ENCODE measurements at places on chromosomes 5 and 9. TPM values are rescaled to one million over a fixed set of nuclear protein-coding genes. Genes with fewer than 3 reads are reported as not detected.

Gene PCDHB15
- total RNA-seq = 6.1 TPM

Gene TSSK1B
- total RNA-seq = not detected

GRCh38 chr5:997001-997474 lies 11.6 kb upstream of the NKD2 start:
- H3K36me3 ChIP-seq = no peaks in the 10 kb centered on the region
- no peak for DNase-seq
- no peak overlapping the region for H3K4me3 ChIP-seq
- H3K4me1 ChIP-seq = no peaks in the 10 kb centered on the region

DNA sequence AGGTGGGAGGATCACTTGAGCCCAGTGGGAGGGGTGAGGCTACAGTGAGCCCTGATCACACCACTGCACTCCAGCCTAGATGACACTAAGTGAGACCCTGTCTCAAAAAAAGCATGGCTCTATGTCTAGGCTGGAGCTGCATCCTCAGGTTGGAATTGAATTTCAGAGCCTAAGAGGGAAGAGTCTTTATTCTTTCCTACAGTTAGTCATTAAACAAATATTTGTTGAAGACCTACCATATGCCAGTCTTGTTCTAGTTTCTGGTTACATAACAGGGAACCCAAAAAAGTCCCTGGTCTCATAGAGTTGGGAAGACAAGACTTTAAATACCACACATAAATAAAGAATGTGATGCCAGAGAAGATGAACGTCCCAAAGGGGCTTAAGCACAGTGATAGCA lies 6.9 kb upstream of the GRPEL2 start:
- H3K27me3 ChIP-seq = no peaks in the 10 kb centered on the region
- no peak overlapping the region for H3K4me3 ChIP-seq
- H3K27ac ChIP-seq = no peak overlapping the region
- no peaks in the 10 kb centered on the region for H3K36me3 ChIP-seq
- no peaks in the 10 kb centered on the region for H3K4me1 ChIP-seq
- DNase-seq = no peak

DNA sequence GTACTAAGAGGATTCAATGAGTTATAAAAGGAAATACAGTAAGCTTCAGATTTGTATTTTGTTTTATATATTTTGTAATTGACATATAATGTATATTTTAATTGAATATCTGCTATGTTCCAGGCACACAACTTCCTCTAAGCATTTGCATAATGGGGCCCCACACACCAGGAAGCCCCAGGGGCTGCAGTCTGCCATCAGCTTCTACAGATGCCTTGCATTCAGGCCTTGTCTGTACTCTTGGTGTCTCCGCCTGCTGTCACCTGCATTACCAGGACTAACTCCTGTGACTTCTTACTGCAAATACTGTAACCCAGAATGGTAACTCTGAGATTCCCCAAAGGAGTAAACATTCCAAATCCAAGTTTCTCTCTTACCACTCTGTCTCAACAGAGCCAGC lies 20.6 kb downstream of the ARL15 start:
- no peak overlapping the region for H3K4me3 ChIP-seq
- H3K27ac ChIP-seq = no peak overlapping the region
- peaks cover 5% of the 10 kb centered on the region for H3K4me1 ChIP-seq
- no peak for DNase-seq
- H3K27me3 ChIP-seq = no peaks in the 10 kb centered on the region
- no peaks in the 10 kb centered on the region for H3K36me3 ChIP-seq

DNA sequence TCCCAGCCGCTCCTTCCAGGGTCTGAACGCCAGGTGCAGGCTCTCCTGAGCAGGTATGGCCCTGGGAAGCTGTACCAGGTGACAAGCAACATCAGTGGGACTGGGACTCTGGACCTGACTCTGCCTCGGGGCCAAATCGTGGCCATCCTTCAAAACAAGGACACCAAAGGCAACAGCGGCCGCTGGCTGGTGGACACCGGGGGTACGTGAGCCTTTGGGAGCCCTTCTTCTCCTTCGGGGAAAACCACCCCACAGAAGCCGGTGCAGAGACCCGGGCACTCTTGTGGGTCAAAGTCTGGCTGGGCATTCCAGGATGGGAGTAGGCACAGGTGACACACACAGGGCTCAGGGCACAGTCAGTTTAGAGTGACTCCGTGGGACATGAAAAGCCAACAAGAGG lies 45.8 kb downstream of the ARHGEF37 start:
- H3K27me3 ChIP-seq = no peaks in the 10 kb centered on the region
- H3K4me3 ChIP-seq = no peak overlapping the region
- no peak for DNase-seq
- no peak overlapping the region for H3K27ac ChIP-seq

DNA sequence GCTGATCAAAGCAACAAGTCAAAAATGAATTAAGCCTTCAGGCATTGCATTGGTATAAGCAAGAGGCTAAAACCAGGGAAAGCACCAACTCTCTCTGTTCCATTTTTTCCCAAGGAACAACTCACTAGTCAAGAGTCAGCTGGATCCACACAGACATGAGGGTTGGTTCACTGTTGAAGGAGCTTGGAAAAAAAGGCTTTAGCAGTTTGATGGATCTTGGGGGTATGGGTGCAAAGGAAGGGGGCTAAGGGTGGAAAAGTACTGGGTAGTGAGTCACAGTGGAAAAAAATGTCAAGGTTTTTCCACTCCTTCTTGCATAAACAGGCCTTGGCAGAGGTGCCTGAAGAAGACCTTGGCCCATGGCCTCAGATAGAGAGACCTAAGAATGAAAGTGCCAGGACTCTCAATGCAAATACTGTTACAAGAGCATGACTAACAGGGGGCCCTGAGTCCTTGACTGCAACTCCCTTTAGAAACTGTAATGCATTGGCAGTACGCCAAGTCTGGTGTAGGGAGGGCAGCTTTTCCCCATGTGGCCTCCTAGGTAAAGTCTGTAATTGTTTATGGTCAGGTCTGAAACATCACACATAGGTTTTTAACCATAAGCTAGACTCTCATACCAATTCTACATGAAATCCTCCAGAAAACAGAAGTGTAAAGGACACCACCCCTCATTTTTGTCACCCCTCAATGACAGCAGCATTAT lies 23.7 kb downstream of the ACTL7A start:
- H3K27ac ChIP-seq = no peak overlapping the region
- H3K4me3 ChIP-seq = no peak overlapping the region
- peaks cover 4% of the 10 kb centered on the region for H3K4me1 ChIP-seq
- peaks cover 17% of the 10 kb centered on the region for H3K36me3 ChIP-seq
- no peak for DNase-seq

DNA sequence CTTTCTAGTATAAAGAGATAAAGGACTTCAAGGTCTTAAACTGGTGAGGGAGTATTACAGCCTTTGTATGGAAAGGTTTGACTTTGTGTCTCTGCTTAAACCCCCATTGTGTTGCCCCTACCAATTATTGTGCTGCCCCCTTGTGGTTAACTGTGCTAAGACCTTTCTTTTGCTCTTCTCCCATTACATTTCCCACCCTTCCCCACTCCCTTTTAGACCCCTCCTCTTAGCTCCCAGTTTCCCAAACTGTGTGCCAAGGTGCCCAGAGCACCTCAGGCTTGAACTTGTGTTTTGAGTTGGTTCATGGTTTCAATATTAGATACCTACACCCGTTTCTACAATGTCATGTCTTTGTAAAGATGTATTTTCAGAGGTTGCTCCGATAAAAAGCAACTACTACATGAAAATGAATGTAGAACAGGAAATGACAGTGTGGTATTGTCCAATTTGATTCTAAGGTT lies 2.9 kb downstream of the JAK2 start:
- peak overlapping the region; percentile 31 for H3K27ac ChIP-seq
- H3K27me3 ChIP-seq = no peaks in the 10 kb centered on the region
- peaks cover 14% of the 10 kb centered on the region for H3K36me3 ChIP-seq

GRCh38 chr9:70480405-70480980 lies 66.0 kb upstream of the KLF9 start:
- H3K4me3 ChIP-seq = peak overlapping the region; percentile 47
- no peaks in the 10 kb centered on the region for H3K36me3 ChIP-seq
- peaks cover 68% of the 10 kb centered on the region for H3K4me1 ChIP-seq
- DNase-seq = peak; percentile 69

DNA sequence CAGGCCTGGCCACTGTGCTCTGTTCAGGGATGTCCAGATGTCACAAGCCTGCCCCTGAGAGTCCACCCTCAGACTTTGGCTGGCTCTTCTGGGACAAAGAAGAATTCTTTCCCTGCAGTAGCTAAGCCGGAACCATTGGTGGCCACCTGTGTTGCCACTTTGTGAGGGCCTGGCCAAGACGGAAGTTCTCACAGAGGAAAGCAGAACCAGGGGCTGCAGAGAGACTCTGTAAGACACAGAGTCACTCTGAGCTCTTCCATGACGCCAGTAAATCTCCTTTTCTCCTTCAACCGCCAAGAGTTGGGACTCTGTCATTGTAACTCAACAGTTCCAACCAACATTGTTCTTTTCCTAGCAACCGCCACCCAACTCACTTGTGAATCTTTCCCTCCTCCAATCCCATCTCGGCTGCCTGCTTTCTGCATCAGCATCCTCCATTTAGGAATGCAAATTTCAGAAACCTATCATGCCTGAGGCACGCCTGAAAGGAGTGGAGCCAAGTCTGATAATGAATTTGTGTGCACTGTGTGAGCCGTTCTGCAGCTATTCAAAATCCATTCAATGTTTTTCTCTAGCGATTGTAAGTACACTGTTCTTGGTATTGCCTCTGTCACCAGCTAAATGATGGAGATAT lies 37.8 kb upstream of the ATP6V1G1 start:
- H3K4me1 ChIP-seq = peaks cover 5% of the 10 kb centered on the region
- no peak overlapping the region for H3K27ac ChIP-seq
- H3K27me3 ChIP-seq = no peaks in the 10 kb centered on the region
- DNase-seq = no peak
- no peak overlapping the region for H3K4me3 ChIP-seq

GRCh38 chr5:61167382-61167781 lies 5.1 kb upstream of the SMIM15 start:
- H3K27me3 ChIP-seq = no peaks in the 10 kb centered on the region
- no peaks in the 10 kb centered on the region for H3K4me1 ChIP-seq
- DNase-seq = no peak
- no peak overlapping the region for H3K4me3 ChIP-seq
- no peak overlapping the region for H3K27ac ChIP-seq
- H3K36me3 ChIP-seq = no peaks in the 10 kb centered on the region

DNA sequence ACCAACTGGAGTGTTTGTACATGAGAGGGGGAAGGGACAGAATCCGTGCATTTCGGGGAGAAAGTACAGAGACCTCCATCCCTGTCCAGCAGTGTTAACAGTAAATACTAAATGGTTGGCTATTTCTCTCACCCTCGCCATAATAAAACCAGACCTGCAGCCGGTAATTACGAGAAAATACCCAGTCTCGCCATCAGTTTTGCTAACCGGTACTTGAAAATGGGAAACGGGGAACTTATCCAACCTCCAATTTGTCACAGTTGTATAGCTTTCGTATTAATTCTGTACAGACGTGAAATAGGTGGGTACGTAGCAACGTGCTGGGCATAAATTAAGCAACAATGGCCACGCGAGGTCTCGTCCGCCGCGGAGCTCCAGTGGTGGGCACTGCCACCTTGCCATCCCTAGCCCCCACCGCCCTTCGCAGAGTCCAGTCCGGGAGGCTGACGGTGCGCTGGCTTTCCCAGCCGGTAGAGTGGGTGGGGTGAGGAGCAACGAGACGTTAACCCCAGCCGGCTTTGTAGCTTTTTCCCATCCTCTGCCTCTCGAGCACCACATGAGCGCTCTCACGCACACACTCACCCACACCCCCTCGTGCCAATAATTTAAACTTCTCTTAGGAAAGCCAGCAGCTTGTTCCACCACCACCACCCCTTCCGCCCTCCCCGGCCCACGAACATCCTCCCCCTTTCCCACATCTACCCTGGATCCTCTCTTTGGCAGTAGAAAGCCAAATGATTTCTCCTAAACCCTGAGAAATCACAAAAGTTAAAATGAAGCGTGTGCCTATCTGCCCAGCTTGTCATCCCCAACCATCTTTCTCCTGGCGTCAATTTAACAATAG lies 1.8 kb downstream of the ELAVL2 start:
- H3K27ac ChIP-seq = no peak overlapping the region
- H3K27me3 ChIP-seq = peaks cover 7% of the 10 kb centered on the region
- no peak for DNase-seq
- H3K4me1 ChIP-seq = peaks cover 7% of the 10 kb centered on the region
- no peaks in the 10 kb centered on the region for H3K36me3 ChIP-seq

DNA sequence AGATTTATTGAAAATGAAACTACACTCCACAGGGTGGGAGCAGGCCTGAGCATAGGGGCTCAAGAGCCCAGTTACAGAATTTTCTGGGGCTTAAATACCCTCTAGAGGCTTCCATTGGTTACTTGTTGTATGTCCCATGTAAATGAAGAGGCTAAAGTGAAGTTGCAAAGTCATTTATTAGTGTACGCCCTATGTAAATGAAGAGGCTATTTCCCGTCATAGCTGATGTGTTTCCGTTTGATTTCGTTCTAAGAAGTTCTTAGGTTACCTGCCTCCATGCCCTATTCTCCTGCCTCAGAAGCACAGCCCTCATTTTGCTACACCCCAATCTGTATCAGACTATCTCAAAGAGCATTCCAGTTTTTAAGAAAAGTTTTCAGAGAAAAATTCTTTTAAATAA lies 107.0 kb upstream of the SLC12A2 start:
- H3K27me3 ChIP-seq = no peaks in the 10 kb centered on the region
- H3K4me3 ChIP-seq = no peak overlapping the region

GRCh38 chr5:11449217-11449616 lies 455.0 kb downstream of the CTNND2 start:
- H3K27me3 ChIP-seq = no peaks in the 10 kb centered on the region
- H3K36me3 ChIP-seq = no peaks in the 10 kb centered on the region
- no peak overlapping the region for H3K4me3 ChIP-seq
- no peak for DNase-seq

- H3K27ac ChIP-seq = no peak overlapping the region
- H3K27me3 ChIP-seq = no peaks in the 10 kb centered on the region
- H3K4me1 ChIP-seq = peaks cover 8% of the 10 kb centered on the region
- DNase-seq = no peak
- no peaks in the 10 kb centered on the region for H3K36me3 ChIP-seq
Observed at GRCh38 chr5:125109293-125109692, 362.9 kb upstream of the ZNF608 start.

GRCh38 chr9:135486267-135487065 lies 6.9 kb downstream of the PPP1R26 start:
- H3K27ac ChIP-seq = no peak overlapping the region
- peaks cover 4% of the 10 kb centered on the region for H3K4me1 ChIP-seq
- H3K36me3 ChIP-seq = peaks cover 27% of the 10 kb centered on the region
- no peak overlapping the region for H3K4me3 ChIP-seq

- no peaks in the 10 kb centered on the region for H3K27me3 ChIP-seq
- H3K4me3 ChIP-seq = no peak overlapping the region
- H3K36me3 ChIP-seq = no peaks in the 10 kb centered on the region
- H3K27ac ChIP-seq = no peak overlapping the region
Observed at GRCh38 chr5:26719803-26720202, 318.6 kb downstream of the CDH9 start.

GRCh38 chr9:130745210-130745800 lies 51.7 kb downstream of the EXOSC2 start:
- no peaks in the 10 kb centered on the region for H3K4me1 ChIP-seq
- H3K4me3 ChIP-seq = no peak overlapping the region
- no peaks in the 10 kb centered on the region for H3K36me3 ChIP-seq
- H3K27ac ChIP-seq = no peak overlapping the region
- H3K27me3 ChIP-seq = no peaks in the 10 kb centered on the region
- no peak for DNase-seq
